ENCODE measurements at places on chromosomes 11 and 22.

DNA sequence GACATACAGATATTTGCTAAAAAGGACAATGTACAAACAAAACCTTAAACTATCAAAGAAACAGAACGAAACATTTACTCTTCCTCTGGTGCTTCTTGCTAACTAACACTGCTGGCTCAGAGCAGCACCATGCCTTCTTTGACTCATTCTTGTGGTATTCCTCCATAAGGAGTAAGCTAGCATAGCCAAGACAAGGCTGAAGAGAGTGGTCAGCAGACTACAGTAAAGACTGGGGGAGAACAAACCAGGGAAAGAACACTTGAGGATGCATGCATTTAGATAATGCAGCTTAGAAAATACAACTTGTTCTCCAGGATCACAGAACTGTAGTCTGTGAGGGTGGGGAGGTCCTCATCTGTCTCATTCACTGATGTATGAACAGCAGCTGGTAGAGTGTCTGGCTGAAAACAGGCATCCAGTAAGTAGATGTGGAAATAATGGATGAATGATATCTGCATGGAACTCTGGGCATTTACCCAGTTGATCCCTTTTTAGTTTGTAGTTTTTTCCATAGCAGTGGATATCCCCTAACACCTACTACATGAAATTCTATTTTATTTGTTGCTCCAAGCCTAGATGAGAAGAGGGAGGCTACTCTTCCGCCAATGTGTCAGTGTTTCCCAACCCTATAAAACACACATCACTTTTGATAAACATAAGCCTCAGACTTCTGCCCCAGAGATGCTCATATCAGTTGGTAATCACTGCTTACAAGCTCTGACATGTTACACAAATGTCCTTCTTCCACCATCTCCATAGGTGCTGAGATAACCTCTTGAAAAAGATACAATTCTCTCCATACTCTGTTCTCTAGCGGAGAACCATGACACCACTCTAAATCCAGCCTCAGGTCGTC is 7.3 kb downstream of the SNX19 start:
- DNase-seq, result peak; percentile 30

DNA sequence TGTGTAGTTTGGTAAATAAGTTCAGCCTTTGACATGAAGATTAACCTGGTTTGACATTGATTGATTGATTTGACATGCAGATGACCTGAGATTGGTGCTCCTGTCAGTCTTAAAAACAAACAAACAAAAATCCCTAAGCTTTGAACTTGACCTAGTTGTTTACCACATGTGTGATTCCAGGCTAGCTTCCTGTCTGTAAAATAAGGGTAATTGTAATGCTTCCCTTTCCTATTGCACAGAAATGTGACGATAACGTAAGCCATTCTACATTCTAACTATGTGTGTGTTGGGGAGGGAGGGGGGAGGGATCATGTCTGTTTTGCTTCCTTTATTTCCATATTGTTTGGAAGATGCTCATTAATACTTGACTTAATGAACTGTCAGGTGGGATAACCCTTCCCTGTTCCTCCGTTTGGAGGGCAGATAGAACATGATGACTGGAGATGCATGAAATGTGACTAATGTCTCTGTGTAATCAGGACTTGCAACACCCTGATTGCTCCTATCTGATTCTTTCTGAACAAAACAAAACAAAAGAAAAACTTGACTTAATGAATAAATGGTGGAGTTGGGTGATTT is 106.1 kb upstream of the CLMP start:
- DNase-seq, result no peak

DNA sequence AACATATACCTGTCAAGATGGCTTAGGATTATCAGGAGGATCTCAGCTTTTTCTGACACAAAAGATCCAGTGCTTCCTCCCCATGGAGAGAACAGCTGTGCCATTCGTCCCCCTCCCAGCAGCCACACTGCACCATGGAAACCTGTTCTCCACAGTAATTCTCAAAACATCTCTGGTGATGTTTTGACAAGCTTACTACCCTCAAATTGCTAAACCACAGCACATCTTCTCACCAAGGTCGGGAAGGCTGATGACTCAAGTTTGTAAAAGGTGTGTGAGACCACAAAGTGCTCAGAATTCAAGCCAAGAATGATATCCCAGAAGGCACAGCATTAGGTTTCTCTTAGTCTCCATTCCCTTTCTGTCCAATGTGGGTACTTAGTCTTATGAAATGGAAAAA is 3.9 kb upstream of the RAB38 start:
- peak; percentile 56 for DNase-seq

DNA sequence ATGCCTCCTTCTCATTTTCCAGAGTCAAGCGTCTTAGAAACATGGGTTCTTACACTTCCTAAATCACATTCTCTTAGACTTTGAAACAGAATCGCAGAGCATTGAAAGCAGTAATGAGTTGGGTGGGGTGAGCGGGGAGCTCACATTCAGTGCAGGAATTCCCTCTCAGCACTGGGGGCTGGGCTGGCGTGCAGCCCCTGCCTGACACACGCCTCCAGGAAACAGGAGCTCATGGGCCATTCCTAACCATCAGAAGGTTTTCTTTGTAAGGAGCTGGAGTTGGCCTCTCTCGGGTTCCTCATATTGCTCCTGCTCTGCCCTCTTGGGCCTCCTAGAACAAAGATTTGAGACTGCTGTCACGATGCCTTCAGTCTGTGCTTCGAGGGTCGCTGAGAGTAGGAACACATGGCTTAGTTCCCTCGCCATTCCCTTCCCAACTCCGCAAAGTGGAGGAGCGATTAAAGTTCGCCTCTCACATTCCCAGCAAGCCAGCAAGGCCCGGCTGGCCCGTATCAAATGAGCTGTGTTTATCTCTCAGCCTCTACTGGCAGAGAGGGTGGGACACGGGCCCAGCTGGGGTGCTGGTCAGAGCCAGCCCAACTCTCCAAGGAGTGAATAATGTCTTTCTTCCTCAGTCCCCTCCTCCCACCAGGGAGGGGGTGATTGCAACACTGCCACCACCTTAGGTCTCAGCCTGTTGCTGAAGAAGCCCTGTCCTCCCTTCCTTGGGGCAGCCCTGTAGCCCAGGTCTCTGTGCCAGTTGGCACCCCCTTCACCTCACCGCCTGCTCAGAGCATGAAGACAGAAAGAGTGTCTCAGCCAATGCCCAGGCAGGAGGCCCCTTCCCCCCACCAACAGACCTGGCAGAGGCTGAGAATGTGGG is 10.4 kb downstream of the CHRDL2 start:
- no peak for DNase-seq

DNA sequence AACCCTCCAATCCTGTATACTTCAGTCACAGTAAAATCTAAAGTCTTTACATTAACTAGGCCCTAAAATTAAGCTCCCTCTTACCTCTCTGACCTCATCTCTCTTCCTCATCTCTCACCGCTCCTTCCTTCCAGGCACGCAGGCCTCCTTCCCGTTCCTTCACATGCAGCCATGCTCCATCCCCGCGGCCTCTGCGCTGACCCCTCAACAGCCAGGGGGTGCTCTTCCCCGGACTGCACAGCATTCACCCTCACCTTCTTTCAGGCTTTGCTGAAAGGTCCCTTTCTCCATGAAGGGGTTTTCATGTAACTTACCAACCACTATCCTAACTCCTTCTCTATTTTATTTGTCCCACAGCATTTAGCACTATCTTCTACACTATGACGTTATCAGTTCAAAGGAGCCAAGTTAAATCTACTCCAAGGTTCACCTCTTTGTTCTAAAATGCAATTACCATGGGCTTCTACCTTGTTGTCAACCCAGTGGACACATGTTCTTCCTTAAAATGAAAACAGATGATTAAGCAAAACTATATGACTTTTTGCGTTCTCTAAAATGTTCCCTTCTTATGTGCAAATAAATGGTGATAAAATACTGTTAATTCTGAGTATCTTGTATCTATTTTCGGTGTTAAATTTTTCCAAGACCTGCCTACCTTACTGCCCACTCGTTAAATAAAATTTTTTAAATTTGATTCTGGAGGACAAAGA is 57.8 kb upstream of the APOA1 start:
- DNase-seq, result no peak

- DNase-seq, result no peak
These were observed 1.9 kb upstream of the CNIH2 start for GRCh38 chr11:66275984-66276612.

DNA sequence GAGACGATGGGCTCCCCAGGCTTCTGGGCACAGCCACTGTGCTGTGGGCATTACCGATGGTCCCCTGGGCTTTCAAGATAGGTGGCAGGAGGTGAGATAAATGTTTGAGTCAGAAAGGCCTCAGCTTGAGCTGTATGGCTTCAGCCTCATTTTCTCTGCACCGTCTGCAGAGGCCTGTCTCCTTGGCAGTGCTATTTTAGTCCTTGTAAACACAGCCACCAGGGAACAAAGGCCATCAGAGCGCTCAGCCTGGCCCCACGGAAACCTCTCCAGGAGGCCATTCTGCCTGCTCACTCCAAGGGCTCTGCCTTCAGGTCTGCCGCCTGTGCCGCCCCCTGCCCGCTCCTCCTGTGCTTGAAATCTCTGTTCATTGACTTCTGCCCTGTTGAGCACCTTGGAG is 1424.9 kb downstream of the TBC1D22A start:
- no peak for DNase-seq

DNA sequence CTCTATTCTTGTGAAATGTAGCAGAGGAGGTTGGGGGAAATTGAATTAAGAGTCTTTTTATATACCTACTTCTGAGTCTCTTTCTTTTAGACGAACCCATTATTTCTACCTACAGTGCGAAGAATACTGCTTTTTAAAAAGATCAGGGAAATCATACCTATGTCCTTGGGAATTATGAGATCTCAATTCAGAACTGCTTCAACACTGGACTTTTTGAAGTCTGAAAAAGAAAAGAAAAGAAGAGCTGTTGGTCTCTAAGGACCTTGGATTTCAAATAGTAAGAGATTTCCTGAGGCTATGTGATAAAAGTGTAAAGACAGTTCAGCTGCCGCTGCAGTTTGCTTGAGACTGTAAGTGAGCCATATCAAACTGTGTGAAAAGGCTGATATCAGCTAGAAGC is 3.7 kb upstream of the OR5B21 start:
- no peak for DNase-seq

- DNase-seq, result no peak
These were observed 6.2 kb upstream of the UBE4A start for GRCh38 chr11:118353084-118353710.

DNA sequence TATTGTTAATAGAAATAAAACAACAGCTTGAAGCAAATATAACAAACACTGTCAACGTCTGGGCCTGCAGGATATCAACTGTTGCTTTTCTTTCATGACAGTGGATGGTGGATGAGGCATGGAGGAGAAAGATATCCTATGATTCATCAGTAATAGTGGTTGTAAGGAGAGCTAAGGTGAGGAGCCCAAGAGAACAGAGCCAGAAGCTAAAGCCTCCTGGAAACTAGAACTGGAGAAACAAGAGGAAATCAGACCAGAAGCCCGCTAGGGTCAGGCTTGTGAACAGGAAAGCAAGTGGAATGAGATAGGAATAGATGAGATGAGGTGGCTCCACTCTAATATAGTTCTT is 37.7 kb upstream of the MMP12 start:
- no peak for DNase-seq

DNA sequence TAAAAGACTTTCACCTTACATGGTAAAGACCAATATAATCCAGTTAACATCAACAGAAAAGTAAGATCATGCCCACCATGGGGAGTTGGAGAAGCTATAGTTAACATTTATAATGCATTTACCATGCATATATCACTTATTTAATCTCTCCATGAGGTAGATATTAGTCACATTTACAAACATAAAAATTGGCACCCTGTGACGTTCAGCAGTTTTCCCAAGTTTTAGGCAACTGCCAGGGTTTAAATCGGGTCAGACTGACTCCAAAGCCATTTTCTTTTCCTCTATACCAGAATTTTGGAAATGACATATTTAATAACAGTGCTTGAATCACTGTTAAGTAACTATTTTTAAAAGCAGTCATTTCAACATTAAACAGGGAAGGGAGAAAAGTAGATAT is 266.3 kb downstream of the DDX10 start:
- DNase-seq, result no peak

GRCh38 chr11:103696123-103696522 is 340.3 kb upstream of the DDI1 start:
- DNase-seq, result no peak

- DNase-seq, result no peak
These were observed 754.4 kb upstream of the ARHGAP42 start for GRCh38 chr11:99932684-99933083.

DNA sequence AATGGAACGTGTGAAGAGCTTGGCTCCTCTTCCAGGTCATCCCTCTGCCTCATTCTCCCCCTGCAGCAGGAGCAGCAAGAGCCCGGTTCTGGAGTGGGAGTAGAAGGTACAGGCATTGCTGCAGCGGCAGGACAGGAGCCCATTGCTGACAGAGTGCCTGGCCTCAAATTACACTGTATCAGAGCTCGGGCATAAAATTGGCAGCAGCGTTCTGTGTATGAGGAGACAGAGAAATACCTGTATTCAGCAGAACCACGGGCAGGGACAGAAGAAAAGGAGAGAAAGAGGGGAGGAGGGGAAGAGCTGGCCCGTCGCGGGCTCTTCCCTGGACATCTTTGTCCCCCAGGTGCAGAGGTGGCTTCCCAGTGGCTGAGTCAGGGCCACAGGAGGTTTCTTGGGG is 2.6 kb upstream of the NCF4 start:
- DNase-seq, result no peak

DNA sequence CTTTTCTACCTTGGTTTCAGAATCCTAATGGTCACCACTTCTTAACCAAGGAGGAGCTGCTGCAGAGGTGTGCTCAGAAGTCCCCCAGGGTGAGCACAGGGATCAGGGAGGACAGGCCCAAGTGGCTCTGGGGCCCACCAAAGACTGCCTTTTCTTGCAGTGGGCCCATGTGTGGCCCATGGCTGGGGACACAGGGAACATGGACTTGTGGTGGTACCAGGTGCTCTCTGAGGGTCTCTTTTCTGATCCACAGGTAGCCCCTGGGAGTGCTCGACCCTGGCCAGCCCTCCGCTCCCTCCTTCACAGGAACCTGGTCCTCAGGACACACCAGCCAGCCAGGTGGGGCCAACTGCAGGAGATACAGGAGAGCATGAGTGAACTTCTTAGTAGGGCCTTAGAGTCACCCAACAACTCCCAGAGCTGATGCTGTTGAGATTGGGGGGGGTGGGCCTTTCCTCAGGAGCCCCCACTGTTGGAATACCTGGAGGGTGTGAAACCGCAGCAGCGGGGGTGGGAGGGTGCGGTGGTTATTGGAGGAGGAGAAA is 2.0 kb downstream of the MUS81 start:
- DNase-seq, result no peak

DNA sequence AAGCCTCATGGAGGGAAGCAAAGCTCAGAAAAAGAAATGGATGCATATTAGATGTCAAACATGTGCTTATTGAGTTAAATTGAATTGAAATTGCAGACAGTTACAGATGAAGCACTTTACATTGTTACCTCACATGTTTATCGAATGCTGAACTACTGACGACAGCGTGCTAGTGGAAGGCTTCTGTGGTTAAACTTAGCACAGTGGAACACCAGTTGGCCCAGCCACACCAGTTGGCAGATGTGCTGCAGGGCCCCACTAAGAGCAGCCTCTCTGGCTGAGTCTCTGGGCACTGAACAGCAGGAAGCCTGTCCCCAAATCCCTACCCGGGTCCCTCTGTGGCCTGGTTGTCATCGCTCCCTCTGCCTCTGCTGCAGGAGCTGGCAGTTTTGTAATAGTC is 242.1 kb downstream of the NTM start:
- DNase-seq, result no peak

GRCh38 chr11:70763606-70764005 is 365.3 kb downstream of the CTTN start:
- no peak for DNase-seq
